Stimulated activated CD8-positive, alpha-beta memory T cell treated with anti-CD3 and anti-CD28 coated beads, Interleukin-7, amount 100 ng/mL, for 24 hours (primary cell): ENCODE measurements at places on chromosomes 13 and 19.

GRCh38 chr19:13090511-13091231 is 12.0 kb downstream of the LYL1 start:
- DNase-seq, result no peak

DNA sequence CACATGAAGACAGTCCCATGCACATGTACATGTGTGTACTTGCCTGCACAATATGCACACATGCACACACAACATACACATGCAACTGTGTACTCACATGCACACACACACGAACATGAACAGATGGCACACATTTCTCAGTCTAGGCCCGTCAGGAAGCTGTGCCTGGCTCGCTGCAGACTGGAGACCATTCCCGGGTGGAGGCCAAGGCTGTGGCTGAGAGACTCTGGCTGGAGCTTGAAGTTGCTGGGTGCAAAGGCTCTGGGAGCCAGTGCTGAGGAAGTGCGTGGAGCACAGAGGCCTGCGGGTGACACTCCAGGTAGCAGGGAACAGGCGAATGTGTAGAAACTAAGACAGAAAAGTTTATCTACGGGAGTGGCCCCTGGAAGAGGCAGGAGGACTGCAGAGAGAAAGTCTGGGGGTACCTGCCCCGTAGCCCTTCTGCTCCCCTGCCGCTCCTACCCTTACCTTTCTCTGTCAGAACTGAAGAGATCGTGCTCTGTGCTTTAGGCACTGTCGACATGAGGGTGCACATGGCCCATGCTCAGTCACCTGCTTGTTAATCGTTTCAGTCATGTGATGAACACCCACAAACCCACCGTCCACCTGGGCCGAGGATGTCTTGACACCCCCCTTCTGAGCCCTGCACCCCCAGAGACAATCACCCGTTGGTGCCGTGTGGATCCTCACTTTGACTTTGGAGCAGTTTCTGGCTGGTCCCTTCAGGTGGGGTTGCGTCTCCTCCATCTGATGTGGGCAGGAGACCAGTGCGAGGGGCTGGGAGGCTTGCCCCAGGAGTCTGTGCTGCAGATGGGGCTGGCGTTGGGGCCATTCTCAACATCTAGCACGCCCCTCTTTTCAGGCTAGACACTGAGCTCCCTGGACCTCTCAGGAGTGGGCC is 69.4 kb downstream of the TEX29 start:
- DNase-seq, result no peak

GRCh38 chr19:18503337-18503970 is 18.4 kb downstream of the ELL start:
- DNase-seq, result no peak

GRCh38 chr13:31949486-31949885 is 82.1 kb upstream of the FRY start:
- no peak for DNase-seq

DNA sequence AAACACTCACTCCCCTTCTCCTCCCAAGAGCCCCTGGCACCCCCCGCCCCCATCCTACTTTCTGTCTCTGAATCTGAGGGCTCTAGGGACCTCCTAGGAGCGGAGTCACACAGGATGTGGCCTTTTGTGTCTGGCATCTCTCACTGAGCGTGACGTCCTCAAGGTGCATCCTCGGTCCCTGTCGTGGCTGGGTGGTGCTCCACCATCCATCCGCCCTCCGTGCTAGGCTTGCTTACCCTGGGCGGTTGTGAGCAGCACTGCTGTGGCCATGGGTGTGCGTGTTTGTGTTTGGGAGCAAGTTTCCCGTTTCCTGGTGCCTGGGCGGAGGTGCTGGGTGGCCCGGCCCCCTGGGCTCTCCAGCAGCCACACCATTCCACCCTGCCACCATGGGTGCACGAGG is 12.2 kb downstream of the PLEKHJ1 start:
- no peak for DNase-seq

GRCh38 chr13:113901231-113901630 is 37.4 kb upstream of the GAS6 start:
- DNase-seq, result no peak

GRCh38 chr19:50513746-50514345 is at the start of gene ASPDH:
Gene ASPDH, minus strand, starts transcription at chr19:50513913. Its CDS starts 90 bp downstream, at chr19:50513823.
- DNase-seq, result no peak

- no peak for DNase-seq
Measured at GRCh38 chr13:100658363-100658762, 16.2 kb downstream of the TMTC4 start.

- DNase-seq, result no peak
Measured at GRCh38 chr13:98297051-98297450, 120.0 kb upstream of the RNF113B start.

GRCh38 chr13:95269756-95270155 is 31.5 kb downstream of the ABCC4 start:
- DNase-seq, result no peak

DNA sequence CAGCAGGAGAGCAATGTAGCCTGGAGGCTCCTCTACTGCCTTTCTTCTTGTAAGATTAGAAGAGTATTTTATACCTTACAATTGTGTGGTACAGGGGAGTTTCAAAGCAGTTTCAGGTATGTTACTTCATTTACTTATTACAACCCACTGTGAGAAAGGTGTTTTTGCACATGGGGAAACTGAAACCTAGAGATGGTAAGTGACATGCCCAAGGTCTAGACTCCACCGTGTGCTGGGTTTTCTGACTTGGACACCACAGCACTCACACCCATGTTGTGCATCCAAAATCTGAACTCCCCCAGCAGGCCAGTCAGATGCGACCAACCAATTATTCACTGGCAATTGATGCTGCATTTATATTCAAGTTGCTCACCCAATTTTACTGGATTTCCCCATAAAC is 22.8 kb downstream of the ERICH6B start:
- no peak for DNase-seq
